Activated CD4-positive, alpha-beta T cell treated with anti-CD3 and anti-CD28 coated beads, Interleukin-2, amount 10 ng/mL, durations not matched to agents 7 days and 5 days (primary cell): ENCODE measurements at places on chromosomes 13 and 19. TPM values are rescaled to one million over a fixed set of nuclear protein-coding genes. Genes with fewer than 3 reads are reported as not detected.

GRCh38 chr13:33132644-33133440 is 116.6 kb downstream of the KL start:
- DNase-seq, result no peak

- no peak for DNase-seq
These were observed 7.0 kb downstream of the DPF1 start for GRCh38 chr19:38216785-38217641.

DNA sequence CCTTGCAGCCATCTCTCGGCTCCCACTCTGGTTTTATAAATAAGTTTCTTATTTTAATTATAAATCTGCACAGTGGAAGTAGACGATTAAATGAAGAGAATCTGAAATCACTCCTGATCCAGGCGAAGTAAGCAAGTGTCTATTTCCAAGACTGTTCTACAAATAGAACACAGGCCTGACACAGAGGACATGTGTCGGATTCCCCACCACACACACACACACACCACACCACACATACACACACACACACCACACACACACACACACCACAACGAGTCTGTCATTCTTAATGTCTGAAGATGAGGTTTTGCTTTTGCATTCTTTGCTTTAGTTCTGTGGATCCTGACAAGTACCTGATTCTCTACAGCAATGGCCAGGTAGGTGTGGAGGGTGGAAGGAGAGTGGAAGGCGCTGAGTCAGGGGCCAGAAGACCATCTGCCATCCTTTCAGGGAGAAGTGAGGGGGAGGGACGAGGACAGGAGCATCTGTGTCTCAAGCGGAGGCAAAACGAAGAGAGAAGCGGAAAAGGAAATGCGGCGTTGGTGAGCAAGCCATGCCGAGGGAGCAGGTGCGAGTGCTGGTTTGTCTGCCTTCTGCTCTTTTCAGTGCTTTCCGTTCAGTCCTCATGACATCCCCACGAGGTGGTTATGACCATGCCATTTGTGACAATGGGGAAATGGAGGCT is 110.2 kb downstream of the TEX26 start:
- DNase-seq, result no peak

DNA sequence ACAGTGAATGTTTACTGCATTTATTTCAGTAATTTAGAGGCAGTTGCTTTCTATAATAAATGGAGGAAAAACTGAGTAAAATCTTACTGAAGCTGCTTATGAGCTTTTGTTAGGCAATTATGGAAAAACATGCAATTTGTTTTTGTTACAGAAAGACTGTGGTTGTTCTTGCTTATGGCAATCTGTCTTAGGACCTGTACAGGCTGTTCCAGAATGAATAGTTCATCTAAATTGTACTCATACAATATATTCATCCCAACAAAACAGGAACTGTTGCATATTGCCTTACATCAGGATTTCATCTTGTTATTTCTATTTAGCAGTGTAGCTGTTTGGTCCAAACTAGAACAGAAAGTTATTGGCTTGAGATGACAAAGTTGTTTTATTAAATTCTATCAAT is 199.2 kb downstream of the NALCN start:
- DNase-seq, result no peak

DNA sequence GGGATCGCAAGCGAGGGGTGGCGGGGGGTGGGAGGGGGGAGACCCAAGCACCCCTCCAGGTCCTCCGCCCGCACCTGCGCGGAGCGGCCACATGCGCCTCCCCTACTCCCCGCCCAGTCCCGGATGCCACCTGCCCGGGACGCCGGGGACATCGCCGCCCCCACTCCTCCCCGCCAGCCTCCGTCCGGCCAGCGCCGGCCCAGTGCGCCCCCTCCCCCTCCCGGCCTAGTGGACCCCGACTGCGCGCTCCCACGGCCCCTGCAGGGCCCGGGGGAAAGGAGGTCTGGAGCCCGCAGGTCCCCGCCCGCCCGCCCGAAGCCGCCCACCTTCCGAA is 263 bp downstream of the RHPN2 start:
- peak; percentile 26 for DNase-seq

The PTGIR gene
- 14.7 TPM for total RNA-seq
